ENCODE measurements at places on chromosomes 1 and 21.

DNA sequence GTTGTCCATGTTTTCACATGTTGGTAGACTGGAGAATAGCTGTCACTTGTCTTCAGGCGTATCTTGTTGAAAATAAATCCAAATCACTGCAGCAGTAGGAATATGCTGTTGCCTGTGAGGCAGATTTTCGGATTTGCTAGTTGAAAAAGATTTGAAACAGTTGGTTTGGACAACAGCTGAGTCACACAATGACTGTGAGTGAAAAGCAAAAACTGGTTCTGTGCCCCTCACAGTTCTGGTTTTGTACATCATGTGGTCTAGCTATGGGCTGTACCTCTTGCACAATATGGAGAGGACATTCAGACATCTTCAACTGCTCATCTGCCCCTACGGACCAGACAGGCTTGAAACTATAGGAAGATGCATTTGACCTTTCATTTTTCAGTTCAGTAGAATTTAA lies 1.8 kb downstream of the ARF1 start:
- peak; percentile 71 for DNase-seq

GRCh38 chr1:44999232-44999631 lies 11.9 kb downstream of the HECTD3 start:
- no peak for DNase-seq

GRCh38 chr1:36225283-36225899 lies 1.1 kb downstream of the THRAP3 start:
- DNase-seq, result no peak

GRCh38 chr1:35881850-35882273 lies 1.1 kb upstream of the AGO1 start:
- DNase-seq, result no peak

DNA sequence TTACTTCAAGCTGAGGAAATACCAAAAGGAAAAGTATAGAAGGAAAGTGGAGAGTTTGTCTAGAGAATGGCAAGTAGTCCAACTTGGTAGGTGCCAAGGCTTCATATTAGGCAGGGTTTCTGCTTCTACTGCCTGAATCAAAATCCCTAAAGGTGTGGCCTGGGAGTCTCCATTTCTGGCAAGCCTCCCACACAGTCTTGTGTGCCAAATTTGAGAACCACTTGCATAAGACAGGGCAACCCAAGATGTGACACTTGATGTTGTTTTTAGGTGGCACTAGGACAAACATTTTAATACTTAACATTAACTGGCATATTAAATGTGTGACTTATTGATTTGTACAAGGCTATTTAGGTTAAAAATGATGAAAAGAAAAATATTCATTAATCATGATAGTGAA lies 60.1 kb downstream of the ATG4C start:
- DNase-seq, result no peak

DNA sequence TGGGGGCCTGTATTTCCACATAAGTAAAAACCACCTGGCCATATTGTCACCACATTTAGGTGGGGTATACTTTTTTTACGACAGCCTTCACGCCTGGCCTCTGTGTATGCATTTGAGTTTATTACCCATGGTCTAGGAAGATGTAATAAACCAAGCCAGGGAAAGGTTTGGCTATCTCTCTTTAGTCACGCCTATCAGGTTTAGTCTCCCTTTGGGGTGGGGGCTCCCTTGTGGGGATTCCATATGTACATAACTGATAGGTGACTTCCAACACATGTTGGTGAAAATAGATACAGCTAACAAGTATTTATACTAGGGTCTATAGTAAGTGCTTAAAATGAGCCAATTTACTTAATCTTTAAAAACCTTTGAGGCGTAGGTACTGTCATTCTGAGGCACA lies 4.2 kb downstream of the YBX1 start:
- DNase-seq, result no peak
